Inflammatory macrophage treated with lipopolysaccharide for 1 hour (primary cell): ENCODE measurements at places on chromosomes 16 and 17.

GRCh38 chr16:85474621-85475217, 138.4 kb upstream of the GSE1 start:
- no peak for DNase-seq

- no peak for DNase-seq
These were observed 327.6 kb downstream of the CDH13 start for GRCh38 chr16:82954224-82954929.

DNA sequence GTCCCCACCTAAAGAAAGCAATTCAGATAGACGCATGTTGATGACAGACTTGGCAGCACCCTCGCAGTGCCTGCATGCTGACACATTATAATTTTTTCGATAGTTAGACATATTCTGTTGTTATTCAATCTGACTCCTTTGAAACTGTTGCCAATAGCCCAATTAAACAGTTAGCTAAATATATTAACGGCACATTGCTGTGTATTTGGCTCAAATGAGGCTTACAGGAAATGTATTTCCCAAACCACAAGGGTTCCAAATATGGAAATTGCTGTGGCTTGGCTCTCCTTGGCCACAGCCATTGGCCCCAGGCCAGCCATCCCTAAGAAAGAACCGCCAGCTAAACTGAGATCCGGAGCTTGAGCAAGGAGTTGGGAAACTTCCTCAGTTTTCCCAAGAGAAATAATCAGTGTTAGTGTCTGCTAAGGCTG, 31.1 kb downstream of the C16orf82 start:
- DNase-seq, result no peak

- no peak for DNase-seq
These were observed 559 bp downstream of the CACNG5 start for GRCh38 chr17:66835476-66835875.

DNA sequence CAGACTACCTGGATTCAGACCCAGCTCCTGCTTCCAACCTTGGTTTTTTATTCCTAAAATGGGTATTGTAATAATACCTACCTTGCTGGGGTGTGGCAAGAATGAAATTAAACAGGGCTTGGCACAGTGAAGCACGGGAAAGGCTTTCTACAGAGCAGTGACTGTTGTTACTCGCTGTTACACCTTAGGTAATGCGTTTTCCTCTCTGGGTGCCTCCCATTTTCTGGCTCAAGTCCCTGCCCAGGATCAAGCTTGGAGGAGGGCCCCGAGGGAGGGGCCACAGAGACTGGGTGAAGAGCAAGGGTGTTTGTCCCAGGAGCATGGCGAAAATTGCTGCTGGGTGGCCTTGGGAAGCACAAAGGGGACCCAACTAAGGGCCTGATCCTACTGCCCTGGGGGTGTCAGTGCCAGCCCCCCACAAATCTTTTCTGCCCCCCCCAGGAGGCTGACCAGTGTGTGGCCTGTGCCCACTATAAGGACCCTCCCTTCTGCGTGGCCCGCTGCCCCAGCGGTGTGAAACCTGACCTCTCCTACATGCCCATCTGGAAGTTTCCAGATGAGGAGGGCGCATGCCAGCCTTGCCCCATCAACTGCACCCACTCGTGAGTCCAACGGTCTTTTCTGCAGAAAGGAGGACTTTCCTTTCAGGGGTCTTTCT, 13.3 kb downstream of the MIEN1 start:
- DNase-seq, result no peak
